ENCODE measurements at places on chromosomes 4 and X.
A peak's percentile ranks its signal among the peaks of the same experiment; 100 is the strongest.

DNA sequence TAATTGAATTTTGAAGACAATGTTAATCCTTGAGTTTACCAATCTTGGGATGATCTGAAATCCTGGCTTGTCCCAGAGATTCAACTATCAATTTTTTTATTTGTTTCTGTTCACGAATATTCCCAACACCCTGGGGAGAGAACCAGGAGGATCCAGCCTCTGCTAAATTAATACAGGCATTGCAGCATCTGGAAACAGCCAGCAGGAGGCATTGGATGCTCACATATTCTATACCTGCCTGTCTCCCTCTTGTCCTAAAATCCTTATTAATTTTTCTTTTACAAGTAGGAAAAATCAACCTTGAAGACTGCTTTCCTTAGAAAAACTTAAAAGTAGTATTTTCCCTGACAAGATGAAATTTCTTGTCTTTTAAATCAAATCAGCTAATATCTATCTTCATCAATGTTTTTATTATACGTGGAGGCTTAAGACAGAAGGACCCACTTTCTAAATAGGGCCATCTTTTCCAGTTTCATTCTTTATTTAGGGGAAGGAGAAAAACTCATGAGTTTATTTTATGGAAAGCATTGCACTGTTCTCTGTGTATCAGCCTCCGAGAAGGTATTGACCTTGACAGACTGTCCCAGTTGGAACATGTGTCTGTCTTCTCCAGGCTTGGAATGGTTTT lies 102.4 kb downstream of the CLNK start:
- DNase-seq = peak; percentile 9

DNA sequence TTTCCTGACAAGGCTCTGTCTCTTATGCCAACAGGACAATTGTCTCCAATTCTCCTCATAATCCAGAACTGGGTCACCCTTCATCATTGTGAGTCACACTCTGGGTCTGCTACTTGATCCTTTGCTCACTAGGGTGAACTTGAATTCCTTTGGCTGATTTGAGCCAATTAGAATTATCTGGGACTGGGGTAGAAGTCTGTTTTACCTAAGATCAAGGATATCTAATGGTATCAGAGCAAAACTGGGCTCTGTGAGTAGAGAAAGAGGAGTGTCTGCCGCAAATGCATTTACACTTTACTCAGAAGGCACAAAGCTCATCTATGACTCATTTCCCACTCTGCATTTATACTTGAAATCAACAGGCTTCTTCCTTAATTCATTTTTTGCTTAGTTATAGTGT lies 72.6 kb downstream of the PITX2 start:
- DNase-seq = no peak

DNA sequence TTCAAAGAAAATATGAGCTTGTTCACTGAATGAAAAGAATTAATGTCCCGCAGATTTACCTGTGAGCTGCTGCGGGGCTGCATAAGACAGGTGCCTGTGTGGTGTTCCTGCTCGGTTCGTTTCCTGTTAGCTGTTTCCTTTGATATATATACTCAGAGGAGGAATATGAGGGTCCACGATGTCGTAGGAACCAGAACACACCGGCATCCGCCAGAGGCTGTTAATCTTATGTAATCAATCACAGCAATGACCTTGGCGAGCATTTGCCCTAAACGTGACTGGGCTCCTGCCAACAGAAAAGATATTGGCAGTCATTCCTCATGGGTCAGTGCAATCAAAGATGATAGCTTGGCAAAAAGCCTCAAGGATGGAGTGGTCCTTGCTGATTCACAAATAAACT lies 260.1 kb downstream of the EVC2 start:
- no peak for DNase-seq

GRCh38 chr4:40202474-40202873 lies 5.6 kb downstream of the RHOH start:
- no peak for DNase-seq

GRCh38 chr4:53912766-53913497 lies 151.5 kb downstream of the CHIC2 start:
- no peak for DNase-seq

GRCh38 chr4:10079256-10079655 lies 37.3 kb downstream of the WDR1 start:
- DNase-seq = no peak

DNA sequence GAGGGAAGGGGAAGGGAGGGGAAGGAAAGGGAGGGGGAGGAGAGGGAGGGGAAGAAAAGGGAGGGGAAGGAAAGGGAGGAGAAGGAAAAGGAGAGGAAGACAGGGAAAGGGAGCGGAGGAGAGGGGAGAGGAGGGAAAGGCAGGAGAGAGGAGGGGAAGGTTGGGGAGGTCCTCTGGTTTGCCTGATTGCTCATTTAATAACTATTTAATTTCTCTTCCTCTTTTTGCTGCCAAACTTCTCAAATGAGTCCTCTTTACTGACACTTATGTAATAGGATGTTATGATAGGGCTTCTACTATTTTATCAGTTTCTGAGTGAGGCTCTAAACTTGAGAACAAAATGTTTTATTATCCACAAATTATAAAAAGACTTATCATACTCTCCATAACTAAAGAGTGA lies 35.4 kb upstream of the PPA2 start:
- no peak for DNase-seq

DNA sequence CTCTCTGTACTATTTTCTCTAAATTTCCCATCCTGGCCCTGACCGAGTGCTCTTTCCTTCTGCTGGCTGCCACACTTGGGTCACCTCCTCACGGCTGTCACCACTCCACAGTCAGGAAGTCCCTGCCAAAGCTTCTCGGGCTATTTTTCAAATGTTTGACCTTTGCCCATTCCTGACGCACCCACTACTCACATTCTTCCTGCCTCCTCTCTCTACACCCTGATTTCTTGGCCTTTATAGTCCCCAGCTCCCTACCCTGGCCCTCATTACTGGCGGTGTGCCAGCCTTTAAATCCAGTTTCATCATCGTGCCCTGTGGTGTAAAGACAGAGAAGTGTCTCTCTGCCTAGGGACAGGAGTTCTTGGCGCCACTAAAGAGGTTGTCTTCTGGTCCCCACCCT lies 46.4 kb upstream of the GATB start:
- no peak for DNase-seq

DNA sequence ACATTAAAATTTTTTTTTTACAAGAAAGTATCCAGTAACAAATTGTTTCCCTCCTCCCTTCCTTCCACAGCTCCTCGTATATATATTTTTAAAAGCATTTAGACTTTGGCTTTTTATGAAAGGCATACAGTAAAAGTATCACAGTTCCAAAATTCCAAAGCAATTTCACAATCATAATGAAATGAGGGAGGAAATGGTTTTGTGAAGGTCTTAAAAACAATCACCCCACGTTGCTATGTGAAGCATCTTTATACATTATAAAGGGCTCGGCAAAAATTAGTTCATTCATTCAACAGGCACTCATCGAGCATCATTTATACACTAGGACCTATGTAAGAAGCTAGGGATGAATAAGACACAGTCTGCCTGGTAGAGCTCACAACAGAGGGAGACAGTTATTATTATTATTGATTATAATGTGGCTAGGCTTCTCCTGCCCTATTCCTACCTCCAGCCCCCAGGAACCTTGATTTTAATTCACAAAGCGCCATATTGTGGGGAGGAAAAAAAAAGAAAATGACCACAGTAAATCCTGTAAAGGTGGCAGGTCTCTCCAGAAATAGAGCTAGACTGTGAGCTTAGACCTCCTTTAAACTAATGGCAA lies 239.9 kb downstream of the MAML3 start:
- DNase-seq = no peak

DNA sequence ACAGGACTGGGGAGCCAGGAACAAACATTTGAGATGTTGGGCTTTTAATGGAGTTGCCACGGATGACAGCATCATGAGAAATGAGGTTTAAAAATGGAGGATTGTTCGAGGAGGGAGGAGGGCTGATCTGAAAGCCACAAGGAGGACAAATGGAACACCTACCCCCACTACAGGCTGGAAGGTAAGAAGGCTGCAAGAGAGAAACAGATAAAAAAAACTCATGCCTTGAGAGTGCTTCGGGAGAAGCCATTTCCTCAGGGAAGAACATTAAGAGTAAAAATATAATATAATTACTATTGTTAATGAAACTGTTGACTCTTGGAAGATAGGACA lies 119.5 kb upstream of the MAP9 start:
- no peak for DNase-seq

Data from renal cortex interstitium (tissue), 15 donors.